ENCODE measurements at places on chromosomes 1 and 21. TPM values are rescaled to one million over a fixed set of nuclear protein-coding genes. Genes with fewer than 3 reads are reported as not detected.

The PRAMEF17 gene
- not detected for total RNA-seq

The MXRA8 gene
- total RNA-seq: 97.8 TPM

DNA sequence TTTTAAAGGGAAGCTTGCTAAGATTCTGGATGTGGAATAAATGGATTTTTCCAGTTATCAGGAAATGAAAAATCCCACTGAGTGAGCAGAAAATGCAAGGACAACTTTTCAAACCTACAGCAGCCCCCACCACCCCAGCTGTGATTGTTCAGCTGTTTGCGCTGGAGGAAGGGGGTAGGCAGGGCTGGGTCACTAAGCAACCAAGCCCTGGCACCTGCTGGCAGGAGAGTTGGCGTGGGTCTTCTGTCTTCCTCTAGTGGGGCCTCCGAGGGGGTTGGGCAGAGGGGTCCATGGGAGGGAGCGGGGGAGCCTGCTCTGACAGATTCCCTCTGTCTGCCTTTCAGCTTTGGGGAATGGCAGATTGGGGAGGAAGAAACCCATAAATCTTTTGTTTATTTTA is 45.3 kb downstream of the EIF2D start:
- DNase-seq: no peak

DNA sequence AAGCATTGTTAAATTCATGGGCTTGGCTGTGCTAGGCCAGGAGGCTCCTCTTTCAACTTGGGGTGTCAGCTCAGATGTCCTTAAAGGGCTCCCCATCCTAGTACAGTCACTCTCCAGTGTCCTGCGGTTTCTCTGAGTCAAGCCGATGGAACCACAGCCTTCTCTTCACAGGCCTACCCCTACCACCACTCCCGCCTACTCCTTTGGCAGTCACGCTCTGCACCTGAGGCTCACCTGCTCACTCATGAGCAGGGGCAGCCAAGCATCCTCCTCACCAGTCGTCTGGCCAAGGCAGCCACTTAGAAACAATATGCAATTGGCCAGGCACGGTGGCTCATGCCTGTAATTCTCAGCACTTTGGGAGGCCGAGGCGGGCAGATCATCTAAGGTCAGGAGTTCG is 3.6 kb downstream of the ACOT7 start:
- no peak for DNase-seq

GRCh38 chr1:75097654-75098053 is 36.5 kb upstream of the LHX8 start:
- DNase-seq: no peak

- no peak for DNase-seq
Measured at GRCh38 chr1:156495401-156496140, 5.0 kb downstream of the MEF2D start.

DNA sequence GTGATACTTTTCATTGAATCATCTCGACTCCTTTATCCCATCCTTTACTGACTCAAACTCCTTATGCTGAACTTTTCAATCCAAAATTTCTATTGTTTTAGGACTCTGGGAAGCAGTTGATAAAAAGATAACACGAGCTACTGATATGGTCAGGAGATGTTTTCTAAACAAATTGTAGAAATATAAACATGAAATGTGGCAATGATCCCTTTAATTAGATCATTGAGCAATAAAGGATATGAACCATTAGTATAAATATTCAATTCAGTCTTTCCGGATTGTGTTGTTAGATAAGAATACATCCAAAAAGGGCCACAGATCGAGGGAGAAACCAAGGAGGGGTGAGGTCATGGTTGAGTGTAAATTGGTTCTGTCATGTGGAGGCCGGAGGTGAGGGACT is 88.4 kb downstream of the NID1 start:
- DNase-seq: no peak

- DNase-seq: no peak
Measured at GRCh38 chr1:151476083-151476482, 16.8 kb upstream of the POGZ start.

The VANGL2 gene
- 0.28 TPM for total RNA-seq

The CLCNKA gene
- not detected for total RNA-seq

GRCh38 chr1:244047621-244048255 is 3.3 kb upstream of the ZBTB18 start:
- DNase-seq: no peak

The GJB4 gene
- total RNA-seq: not detected

- DNase-seq: no peak
Measured at GRCh38 chr21:45886610-45887026, 95.0 kb upstream of the COL6A1 start.

The SIM2 gene
- 1.9 TPM for total RNA-seq

GRCh38 chr1:208230668-208231529 is 13.3 kb downstream of the PLXNA2 start:
- no peak for DNase-seq

The CYP2J2 gene
- not detected for total RNA-seq

The OR2L8 gene
- not detected for total RNA-seq

The CAP1 gene
- 756 TPM for total RNA-seq

DNA sequence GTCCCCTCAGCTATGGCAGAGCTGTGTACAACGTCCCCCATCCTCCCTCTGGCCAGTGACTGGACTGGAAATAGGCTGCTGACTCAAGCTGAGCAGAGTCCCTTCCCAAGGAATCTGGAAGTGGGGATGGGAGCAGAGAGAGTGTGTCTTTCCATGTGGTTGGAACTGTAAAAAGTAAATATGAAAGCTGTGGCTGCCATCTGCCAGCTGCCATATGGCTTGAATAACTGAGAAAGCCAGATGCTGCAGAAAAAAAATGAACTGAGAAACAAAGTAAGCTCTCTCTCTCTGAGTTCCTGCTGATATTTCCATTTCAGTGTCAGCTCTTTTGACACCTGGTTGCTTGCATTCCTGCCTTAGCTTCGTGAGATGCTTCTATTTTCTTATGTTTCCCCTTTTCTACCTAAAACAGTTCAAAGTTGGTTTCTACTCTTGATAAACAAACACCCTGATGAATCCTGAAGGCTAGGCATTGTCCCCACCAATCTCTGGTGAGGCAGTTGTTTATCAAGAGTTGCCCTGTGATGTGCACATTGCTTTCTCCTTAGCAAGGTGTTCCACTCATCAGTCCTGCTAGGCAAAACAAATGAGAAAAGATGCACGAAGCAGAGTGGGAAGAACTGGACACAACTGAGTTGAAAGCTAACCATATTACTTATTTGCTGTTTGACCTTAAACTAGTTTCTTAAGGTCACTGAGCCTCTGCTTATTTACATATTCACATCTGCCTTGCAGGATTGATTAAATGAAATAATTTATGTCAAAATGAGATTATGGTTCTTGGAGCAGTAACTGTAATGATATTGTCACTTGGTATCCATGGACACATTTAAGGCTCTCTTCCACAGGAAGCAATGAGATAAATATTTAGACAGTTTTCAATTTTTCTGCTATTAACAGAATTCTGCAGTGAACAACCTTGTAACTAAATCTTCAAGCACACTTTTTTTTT is 16.6 kb upstream of the DR1 start:
- DNase-seq: peak; percentile 83

- DNase-seq: no peak
Measured at GRCh38 chr21:39422527-39423241, 22.9 kb downstream of the LCA5L start.

All from IMR-90 (cell line).